Keratinocyte (primary cell): ENCODE measurements at places on chromosomes 5 and 9. TPM values are rescaled to one million over a fixed set of nuclear protein-coding genes. Genes with fewer than 3 reads are reported as not detected.

Gene PHF24
- polyA plus RNA-seq: 0.04 to 0.09 TPM (median 0.04 TPM) in 3 replicates

Gene PRSS3
- 5.9 to 34.6 TPM (median 9.1 TPM) in 3 replicates for polyA plus RNA-seq

Gene SLC25A2
- polyA plus RNA-seq: not detected in 3 replicates

Gene PCDHGA3
- polyA plus RNA-seq: 0.03 to 0.05 TPM in 2 of 3 replicates, not detected in the other

Gene FBP2
- not detected in 3 replicates for polyA plus RNA-seq

Gene KIF24
- 1.1 to 1.8 TPM (median 1.5 TPM) in 3 replicates for polyA plus RNA-seq

Gene CDX1
- polyA plus RNA-seq: not detected in 3 replicates

Gene EGFLAM
- not detected in 3 replicates for polyA plus RNA-seq

Gene APBA1
- 0.66 to 0.89 TPM (median 0.89 TPM) in 3 replicates for polyA plus RNA-seq

Gene SLC36A2
- polyA plus RNA-seq: not detected in 3 replicates

Gene ANKRD31
- 0.03 to 0.18 TPM (median 0.12 TPM) in 3 replicates for polyA plus RNA-seq

Gene ADAMTSL1
- polyA plus RNA-seq: 0.35 to 2.2 TPM (median 1.1 TPM) in 3 replicates

Gene GAS1
- polyA plus RNA-seq: 0.56 to 1.1 TPM (median 0.75 TPM) in 3 replicates

Gene C5orf22
- polyA plus RNA-seq: 17.1 to 27.6 TPM (median 21.0 TPM) in 3 replicates

Gene IFNE
- polyA plus RNA-seq: 0.51 to 3.9 TPM (median 2.6 TPM) in 3 replicates
